Forelimb muscle (tissue), 1 donor: ENCODE measurements at places on chromosomes 2 and 18. TPM values are rescaled to one million over a fixed set of nuclear protein-coding genes. Genes with fewer than 3 reads are reported as not detected.
A peak's percentile ranks its signal among the peaks of the same experiment; 100 is the strongest.

GRCh38 chr18:79874553-79875530, 76.6 kb downstream of the SLC66A2 start:
- DNase-seq = no peak

The FAM237A gene
- polyA plus RNA-seq = not detected

The RELCH gene
- 16.1 TPM for polyA plus RNA-seq

DNA sequence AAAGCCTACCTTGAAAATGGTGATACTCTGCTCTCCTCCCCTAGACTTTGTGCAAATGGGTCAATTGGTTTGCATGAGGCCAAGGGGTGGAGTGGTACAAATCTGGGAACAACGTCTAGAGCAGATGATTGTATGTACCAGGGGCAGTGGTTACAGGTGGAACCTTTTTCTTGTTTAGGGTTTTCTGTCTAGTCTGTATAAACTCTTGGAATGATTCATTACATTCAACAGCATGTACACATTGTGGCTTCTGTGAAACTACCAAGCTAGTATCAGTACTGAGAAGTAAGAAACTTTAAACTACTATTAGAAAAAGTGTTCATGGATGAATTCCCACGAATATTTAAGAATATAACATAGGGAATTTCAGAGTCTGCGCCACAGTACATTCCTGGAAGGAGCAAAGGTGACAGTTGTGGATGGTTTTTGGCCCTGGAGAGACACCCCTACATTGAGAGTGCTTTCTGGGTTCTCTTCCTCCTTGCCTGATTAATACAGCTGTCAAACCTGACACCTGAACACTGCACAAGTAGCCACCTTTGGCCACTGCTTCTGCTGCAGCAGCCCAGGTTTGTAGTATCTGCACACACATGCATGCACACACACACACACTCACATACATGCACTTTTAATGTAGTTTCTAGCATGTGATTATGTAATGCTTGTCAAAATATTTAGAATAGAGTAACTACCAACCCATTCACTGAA, 30.0 kb downstream of the CFAP221 start:
- DNase-seq = no peak

DNA sequence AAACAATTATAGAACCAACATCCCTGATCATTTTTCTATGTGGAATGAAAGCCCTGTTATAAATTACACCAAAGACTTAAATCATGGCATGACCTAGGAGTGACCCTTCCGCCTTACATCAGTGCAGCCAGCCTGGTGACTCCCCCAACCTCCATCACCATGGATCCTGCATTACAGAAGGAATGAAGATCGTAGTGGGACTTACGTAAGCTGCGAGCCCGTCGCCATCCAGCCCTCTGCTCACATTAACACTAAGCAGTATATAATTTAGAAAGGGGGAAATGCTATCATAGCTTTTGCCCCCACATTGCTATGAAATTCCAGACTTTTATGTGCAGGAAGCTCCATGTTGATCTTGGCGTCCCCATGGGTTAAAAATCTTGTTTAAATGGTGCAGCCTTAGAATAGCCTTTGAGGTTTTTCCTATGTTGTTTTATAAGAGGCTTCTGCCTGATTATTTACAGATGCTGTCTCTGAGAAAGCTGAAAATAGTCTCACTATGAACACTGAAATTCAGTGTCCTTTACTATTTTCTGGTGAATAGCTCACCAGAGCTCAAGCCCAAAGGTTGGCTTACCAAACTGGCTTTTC, 76.3 kb downstream of the COLEC12 start:
- peak; percentile 50 for DNase-seq

- no peak for DNase-seq
Observed at GRCh38 chr2:65587779-65588178, 155.4 kb upstream of the SPRED2 start.

The TBC1D8 gene
- polyA plus RNA-seq = 26.2 TPM

GRCh38 chr18:50619861-50620275, 60.0 kb downstream of the MAPK4 start:
- DNase-seq = no peak

The ADI1 gene
- polyA plus RNA-seq = 63.2 TPM

DNA sequence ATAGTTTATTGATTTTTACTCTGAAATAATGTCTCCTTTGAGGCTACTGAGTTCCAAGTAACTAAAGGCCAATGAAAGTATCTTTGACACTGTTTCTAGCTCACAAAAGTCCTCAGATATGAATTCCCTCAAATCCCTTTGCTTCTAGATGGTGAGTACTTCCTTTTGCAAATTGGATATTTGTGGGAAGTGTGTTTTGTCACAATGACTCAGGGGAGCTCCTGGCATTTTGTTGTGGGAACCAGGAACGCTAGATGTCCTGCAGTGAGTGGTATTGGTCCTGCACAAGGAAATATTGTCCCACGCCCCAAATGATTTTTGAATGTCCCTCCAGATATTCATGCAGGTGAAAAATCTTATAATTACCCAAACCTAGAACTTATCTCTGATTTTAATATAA, 24.3 kb downstream of the TACR1 start:
- no peak for DNase-seq

The NT5DC4 gene
- 0.09 TPM for polyA plus RNA-seq

DNA sequence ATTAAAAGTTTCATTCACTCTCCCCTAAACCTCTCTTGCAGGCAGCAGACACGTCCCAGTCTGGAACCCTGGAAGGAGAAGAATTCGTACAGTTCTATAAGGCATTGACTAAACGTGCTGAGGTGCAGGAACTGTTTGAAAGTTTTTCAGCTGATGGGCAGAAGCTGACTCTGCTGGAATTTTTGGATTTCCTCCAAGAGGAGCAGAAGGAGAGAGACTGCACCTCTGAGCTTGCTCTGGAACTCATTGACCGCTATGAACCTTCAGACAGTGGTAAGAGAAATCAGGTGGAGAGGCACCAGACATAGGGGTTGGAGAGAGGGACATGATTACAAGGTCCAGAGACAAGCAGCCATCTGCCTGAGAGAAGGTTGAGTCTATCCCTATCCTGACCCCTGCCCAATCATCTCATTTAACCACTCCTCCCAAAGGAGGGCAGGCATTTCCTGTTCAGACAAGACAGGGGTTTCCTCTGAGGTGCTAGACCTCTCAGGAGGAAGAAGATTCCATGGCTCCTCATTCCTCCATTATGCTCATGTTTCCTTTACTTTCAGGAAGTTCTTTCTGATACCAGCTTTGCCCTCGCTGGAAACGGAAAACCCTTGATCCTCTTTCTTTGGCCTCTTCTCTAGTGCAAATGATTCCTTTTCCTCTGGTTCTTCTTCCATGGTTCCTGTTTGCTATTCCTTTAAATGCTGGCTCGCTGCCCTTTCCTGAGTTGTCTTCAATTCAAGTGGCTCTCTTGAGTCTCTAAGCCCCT, 15.1 kb downstream of the PLCD4 start:
- no peak for DNase-seq

The NOSTRIN gene
- polyA plus RNA-seq = 9.2 TPM

DNA sequence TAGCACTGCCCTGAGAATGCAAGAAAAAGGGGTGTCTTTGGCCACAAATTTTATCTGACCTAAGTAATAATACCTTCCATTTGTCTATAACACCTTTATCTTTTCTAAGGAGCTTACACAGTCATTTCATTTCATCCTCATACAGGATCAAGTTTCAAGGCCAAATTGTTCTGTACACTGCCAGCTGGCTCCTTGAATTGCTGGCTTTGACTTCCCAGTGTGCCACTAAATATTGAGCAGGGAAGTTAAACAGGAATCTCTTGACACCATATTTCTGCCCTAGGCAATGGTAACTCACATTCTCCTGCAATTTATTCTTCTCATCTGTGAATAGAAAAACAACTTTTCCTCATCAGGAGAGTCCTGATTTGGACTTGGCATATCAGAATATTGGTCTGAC, 195.1 kb upstream of the LRP1B start:
- DNase-seq = no peak

- DNase-seq = no peak
Observed at GRCh38 chr2:223735659-223736244, 101.6 kb downstream of the AP1S3 start.

DNA sequence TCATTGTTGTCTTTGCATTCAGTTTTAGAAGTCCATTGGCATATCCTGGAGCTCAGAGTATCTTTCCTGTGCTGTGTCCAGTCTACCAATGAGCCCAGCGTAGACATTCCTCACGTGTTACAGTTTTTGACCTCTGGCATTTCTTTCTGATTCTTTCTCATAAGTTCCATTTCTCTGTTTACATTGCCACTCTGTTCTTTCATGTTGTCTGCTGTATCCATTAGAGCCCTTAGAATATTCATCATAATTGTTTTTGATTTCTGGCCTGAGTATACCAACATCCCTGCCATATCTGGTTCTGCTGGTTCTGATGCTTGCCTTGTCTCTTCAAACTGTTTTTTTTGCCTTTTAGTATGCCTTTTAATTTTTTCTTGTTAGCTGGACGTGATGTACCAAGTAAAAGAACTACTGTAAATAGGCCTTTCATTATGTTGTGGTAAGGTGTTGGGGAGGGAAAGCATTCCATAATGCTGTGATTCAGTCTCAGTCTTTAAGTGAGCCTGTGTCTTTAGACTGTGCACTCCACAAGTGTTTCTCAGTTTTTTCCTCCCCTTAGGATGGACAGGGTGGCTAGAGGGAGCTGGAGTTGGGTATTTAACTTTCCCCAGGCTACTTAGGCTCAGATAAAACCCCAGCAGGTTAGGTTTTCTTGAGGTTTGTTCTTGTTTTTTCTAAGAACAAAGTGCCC, 35.6 kb downstream of the CEP192 start:
- no peak for DNase-seq

The DSG2 gene
- 4.9 TPM for polyA plus RNA-seq

DNA sequence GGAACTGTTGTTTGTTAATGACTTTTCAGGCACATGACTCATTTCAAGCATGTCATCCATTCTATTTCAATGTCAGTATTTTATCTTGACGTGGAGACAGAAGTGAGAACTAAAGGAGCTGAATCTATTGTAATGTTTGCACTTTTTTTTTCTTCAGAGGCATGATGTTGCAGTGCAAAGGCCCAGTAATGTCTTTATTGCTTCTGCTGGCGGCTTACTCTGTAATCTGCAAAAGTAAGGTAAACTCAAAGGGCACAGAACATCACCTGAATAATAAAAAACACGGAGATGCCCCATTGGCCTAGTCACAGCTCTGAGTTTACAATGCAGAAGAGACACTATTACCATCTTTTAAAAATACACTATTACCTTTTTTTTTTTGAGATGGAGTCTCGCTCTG, 2.4 kb upstream of the CNNM3 start:
- no peak for DNase-seq

The GPR35 gene
- polyA plus RNA-seq = 1.7 TPM

The CAVIN2 gene
- polyA plus RNA-seq = 33.8 TPM

DNA sequence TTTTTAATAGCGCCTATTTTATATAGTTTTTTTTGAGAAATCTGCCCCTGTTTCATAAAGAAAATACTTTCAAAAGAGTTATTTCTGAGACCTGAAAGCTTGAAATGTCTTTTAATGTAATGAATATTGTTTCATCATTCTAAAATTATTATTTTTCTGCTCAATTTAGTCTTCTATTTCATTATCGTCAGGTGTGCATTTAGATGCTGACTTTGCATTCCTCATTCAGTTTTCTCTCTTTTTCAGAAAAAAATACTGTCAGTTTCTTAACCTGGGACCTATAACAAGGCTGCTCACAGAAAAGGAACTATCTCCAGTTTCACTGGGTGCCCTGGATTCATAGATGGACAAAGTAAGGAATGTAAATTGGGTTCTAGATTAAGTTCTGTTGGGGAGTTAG, 1631.7 kb downstream of the SUCLG1 start:
- DNase-seq = no peak

- DNase-seq = no peak
Observed at GRCh38 chr18:79521416-79522205, 125.9 kb downstream of the NFATC1 start.

- DNase-seq = no peak
Observed at GRCh38 chr2:11773747-11774525, 27.5 kb downstream of the LPIN1 start.

The OTOF gene
- polyA plus RNA-seq = 22.7 TPM

- DNase-seq = no peak
Observed at GRCh38 chr2:47651296-47651695, 131.6 kb upstream of the MSH6 start.

DNA sequence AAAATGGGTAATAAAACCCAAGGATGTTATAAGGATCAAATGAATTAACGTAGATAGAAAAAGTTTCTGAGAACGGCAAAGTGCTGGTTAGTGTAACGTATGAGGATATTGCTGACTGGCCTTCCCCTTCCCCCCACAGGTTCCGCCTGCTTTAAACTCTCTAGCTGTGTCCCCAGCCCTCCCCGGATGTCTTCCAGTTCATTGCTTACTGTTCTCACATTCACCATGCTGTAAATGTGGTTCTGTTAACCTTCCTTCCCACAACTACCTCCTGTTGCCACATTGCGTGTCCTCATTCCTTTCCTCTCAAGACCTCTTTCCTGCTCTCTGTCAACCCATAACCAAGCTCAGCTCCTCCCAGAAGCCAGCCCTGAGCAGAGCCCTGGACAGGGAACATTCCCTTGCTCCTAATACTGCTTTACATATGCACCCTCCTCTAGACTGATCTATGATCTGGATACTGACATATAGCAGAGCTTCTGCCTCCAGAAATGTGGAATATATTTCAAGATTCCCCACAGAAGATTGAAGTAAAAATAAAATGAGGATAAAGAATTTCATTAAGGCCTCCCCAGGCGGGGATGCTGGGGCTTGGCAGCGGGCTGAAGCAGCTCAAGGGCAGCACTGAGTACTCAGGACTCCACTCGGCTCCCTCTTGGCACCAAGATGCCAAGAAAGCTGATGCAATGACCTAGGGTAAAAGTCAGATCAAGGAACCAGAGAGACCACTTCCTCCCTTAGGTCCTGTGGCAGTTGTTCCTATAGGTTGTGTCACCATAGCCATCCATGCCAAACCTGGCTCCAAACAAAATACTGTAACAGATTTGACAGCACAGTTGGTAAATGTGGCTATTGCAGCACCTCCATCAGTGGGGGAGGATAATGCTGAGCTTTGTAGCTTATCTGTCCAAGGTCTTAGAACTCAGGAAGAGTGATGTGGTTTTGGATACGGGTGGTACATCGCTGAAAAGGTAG, 136.4 kb upstream of the PIK3C3 start:
- no peak for DNase-seq

GRCh38 chr2:219553463-219553963, 9.7 kb downstream of the TMEM198 start:
- no peak for DNase-seq

GRCh38 chr2:207828361-207829057, 58.8 kb upstream of the FZD5 start:
- DNase-seq = no peak

The COL6A3 gene
- 178 TPM for polyA plus RNA-seq

The TDRD15 gene
- not detected for polyA plus RNA-seq

DNA sequence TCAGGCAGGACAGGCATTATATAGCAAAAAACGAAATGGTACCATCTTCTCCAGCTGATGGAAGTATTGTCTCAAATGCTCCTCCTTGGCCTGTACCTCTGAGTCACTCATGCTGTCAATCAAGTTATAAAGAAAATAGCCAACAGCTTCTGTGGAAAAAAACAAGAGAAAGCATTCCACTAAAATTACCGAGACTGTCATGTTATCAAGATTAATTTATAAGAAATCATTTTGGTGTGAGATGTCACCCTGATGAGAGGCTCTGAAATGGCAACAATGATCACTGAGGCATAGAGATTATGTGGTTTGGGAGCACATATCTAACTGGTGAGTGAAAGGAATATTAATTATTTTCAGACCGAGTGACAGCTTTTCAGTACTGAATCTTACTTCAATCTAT, 47.4 kb downstream of the LRPPRC start:
- DNase-seq = no peak

The LCT gene
- polyA plus RNA-seq = not detected

The XIRP2 gene
- 201 TPM for polyA plus RNA-seq
